ENCODE measurements at places on chromosomes 16 and 17. TPM values are rescaled to one million over a fixed set of nuclear protein-coding genes. Genes with fewer than 3 reads are reported as not detected.

DNA sequence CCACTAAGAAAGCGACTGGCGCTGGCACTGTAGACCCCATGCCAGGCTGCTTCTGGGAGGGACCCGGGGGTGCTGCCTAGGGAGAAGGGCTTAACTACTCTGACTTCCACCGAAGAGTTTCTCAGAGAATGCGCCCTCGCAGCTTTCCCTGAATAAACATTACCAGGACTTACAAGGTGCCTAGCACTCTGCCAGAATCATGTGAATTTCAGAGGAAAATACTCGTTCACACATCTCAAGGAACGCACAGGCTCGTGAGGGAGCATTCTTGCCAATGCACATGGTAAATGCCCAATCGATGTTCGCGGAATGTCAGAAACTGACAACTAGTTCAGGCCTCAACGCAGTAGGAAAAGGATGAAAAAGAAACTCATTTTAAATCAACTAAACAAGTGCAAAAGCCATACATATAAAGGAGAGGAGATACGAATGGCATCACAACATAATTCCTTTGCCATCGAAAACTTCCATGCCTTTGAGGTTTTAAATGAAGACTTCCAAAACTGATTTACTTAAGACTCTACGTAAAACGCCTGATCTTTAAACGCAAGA lies 999 bp downstream of the CMC2 start:
- peak; percentile 13 for DNase-seq
- no peaks in the 10 kb centered on the region for H3K36me3 ChIP-seq
- H3K27ac ChIP-seq = peak overlapping the region; percentile 95
- peak overlapping the region; percentile 96 for H3K4me3 ChIP-seq

- H3K27me3 ChIP-seq = no peaks in the 10 kb centered on the region
- no peaks in the 10 kb centered on the region for H3K4me1 ChIP-seq
- H3K4me3 ChIP-seq = no peak overlapping the region
- H3K27ac ChIP-seq = no peak overlapping the region
- no peak for DNase-seq
- H3K36me3 ChIP-seq = peaks cover 28% of the 10 kb centered on the region
Observed at GRCh38 chr17:152860-153420, 15.6 kb downstream of the SCGB1C2 start.

DNA sequence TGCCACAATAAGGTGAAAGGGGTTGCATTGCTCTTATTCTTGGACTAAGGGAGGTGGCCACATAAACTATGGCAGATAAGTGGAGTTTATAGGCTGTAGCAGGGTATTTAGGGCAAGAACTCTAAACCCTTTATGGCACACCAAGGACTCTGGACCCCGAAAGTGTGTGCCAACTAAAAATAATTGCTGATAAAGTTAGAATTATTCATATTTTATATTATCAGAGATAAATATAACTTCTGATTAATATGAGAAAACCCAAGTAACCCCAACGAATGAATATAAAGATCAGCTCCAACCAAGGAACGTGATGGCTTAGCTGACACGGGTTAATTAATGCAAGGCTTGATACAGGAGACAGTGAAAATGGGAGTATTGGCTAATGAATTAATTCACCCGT lies 8.8 kb upstream of the SDR42E1 start:
- H3K4me1 ChIP-seq = no peaks in the 10 kb centered on the region
- no peak overlapping the region for H3K27ac ChIP-seq
- no peaks in the 10 kb centered on the region for H3K27me3 ChIP-seq
- H3K36me3 ChIP-seq = no peaks in the 10 kb centered on the region
- H3K4me3 ChIP-seq = no peak overlapping the region

DNA sequence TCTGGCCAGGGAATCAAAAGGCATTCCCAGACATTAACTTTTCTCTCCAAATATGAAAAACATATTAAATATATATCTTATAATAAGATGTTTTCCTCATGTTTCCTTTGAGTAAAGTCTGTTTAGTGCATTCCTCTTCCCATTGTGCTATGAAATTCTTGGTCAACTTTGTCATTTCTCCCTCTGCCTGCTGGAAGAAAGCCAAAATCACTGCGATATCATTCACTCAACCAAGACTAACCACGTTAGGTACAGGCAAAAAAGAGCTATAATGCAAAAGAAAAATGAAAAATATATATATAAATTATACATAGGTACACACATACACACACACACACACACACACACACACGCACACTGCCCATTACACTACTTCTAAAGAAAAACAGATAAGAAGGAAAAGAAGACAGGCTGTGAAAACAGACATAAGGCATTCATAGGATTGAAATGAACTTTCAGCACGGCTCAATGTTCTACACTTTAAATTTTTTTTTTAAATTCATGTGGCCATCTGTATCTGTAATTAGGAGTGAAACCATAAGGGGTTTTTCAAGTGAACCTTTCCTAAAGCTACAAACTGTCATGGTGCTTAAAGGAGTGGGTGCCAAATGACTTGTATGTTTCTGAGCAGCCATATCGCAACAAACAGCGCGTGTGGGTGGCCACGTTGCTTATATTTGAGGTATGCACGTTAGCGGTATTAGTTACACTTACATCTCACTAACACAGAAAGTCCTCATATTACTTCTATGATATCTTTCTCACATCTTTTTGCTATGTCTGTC lies 71.6 kb upstream of the PSMD7 start:
- no peak overlapping the region for H3K27ac ChIP-seq
- no peaks in the 10 kb centered on the region for H3K36me3 ChIP-seq
- no peaks in the 10 kb centered on the region for H3K4me1 ChIP-seq
- no peak overlapping the region for H3K4me3 ChIP-seq
- DNase-seq = no peak

DNA sequence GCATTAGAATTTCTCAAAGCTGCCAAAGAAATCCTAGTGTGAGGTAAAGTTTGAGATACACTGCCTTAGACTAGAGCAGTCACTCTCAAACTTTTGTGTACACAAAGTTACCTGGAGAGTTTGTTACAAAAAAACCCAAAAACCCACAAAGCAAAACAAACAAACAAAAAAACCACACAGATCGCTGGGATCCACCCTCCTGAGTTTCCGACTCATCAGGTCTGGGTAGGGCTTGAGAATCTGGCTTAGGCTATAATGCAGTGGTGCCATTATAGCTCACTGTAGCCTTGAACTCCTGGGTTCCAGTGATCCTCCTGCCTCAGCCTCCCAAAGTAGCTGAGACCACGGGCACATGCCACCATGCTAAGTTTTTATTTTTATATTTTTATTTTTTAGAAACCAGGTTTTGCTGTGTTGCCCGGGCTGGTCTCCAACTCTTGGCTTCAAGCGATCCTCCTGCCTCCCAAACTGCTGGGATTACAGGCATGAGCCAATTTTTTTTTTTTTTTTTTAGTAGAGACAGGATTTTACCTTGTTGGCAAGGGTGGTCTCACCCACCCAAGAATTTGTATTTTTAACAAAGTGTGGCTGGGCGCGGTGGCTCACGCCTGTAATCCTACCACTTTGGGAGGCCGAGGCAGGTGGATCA lies 22.3 kb upstream of the SMG1 start:
- H3K27me3 ChIP-seq = no peaks in the 10 kb centered on the region
- no peak overlapping the region for H3K27ac ChIP-seq
- no peak for DNase-seq
- H3K36me3 ChIP-seq = no peaks in the 10 kb centered on the region
- H3K4me1 ChIP-seq = no peaks in the 10 kb centered on the region
- H3K4me3 ChIP-seq = no peak overlapping the region

DNA sequence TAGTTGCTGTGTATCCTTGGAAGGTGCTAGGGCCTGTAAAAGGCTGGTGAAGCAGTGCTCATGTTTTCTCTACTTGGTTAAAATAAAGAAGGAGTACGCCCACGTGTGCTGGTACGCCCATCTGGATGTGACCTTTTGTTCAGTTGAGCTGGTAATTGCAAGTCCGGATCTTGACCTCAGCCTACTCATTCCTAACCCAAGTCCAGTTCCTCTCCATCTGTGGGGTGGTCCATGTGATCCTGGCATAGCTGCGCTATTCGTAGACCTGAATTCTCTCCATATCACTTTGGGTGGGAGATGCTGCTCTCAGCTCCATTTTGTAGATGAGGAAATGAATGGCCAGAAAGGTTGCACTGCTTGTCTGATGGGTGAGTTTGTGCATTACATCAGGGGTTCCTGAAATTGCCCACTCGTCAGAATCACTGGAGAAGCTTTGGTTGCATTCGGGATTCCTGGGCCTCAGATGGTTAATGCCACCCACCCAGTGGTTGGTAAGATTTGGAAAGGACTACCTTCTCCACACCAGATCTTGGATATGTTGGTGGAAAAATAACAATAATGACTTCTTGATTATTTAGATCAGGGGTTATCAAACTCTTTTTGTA lies 328.8 kb downstream of the CPPED1 start:
- H3K4me1 ChIP-seq = no peaks in the 10 kb centered on the region
- no peak overlapping the region for H3K27ac ChIP-seq
- no peak overlapping the region for H3K4me3 ChIP-seq
- DNase-seq = no peak
- H3K36me3 ChIP-seq = no peaks in the 10 kb centered on the region

- H3K4me1 ChIP-seq = peaks cover 19% of the 10 kb centered on the region
- H3K27ac ChIP-seq = peak overlapping the region; percentile 47
- DNase-seq = no peak
- H3K27me3 ChIP-seq = no peaks in the 10 kb centered on the region
- H3K4me3 ChIP-seq = peak overlapping the region; percentile 9
Observed at GRCh38 chr16:75011634-75012307, 12.9 kb downstream of the ZNRF1 start.

DNA sequence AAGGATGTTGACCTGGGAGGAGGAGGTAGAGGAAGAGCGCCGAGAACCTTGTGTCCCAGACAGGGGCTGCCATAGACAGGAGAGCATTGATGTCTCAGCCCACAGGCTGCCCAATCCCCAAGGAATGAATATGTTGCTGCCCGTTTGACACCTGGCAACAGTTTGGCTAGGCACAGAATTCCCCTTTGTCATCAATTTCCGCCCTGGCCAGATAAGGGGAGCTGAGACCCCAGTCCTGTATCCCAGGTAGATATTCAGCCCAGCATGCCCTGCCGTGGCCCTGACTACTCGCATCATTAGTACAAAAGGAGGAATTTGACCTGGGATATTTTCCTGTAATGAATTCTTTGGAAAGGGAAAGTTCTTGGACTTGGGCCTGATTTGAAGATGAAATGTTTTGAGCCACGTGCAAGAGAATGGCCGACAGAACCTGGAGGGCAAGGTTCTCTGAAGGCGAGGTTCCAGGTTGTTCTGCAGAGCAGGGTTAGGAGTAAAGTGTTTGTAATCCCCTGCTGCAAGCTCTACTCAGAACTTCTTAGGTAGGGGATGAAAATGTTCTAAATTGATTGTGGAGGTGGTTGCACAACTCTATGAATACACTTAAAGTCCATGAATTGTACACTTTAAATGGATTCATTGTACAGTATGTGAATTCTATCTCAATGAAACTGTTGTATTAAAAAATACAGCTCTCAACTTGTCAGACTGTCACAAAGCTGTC lies 108.8 kb downstream of the SOCS1 start:
- peaks cover 23% of the 10 kb centered on the region for H3K4me1 ChIP-seq
- H3K27me3 ChIP-seq = no peaks in the 10 kb centered on the region
- no peaks in the 10 kb centered on the region for H3K36me3 ChIP-seq
- no peak for DNase-seq
- H3K4me3 ChIP-seq = no peak overlapping the region

GRCh38 chr16:30113711-30114333 lies 485 bp upstream of the GDPD3 start:
- H3K36me3 ChIP-seq = peaks cover 89% of the 10 kb centered on the region
- H3K4me3 ChIP-seq = no peak overlapping the region
- no peak overlapping the region for H3K27ac ChIP-seq
- H3K27me3 ChIP-seq = no peaks in the 10 kb centered on the region
- DNase-seq = no peak

- no peaks in the 10 kb centered on the region for H3K36me3 ChIP-seq
- no peak overlapping the region for H3K4me3 ChIP-seq
- H3K27me3 ChIP-seq = no peaks in the 10 kb centered on the region
- peaks cover 20% of the 10 kb centered on the region for H3K4me1 ChIP-seq
Observed at GRCh38 chr17:73228748-73229236, 32.9 kb downstream of the CPSF4L start.

DNA sequence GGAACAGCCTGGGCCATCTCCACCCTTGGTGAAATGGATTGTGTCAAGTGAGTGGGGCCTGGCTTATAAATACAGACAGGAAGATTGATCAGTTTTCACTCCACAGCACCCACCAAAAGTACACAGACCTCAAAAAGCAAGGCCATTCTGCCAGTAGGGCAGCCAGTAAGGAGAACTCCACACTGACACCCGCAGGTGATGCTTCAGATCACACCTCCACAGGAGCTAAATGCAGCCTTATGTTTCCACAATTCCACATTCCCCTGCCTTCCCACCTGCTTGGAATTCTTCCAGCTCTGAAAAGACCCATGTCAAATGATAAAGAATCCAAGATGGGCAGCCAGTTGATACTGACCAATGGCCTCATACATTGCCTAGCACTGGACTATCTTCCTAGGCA lies 191.1 kb downstream of the ZFHX3 start:
- no peaks in the 10 kb centered on the region for H3K27me3 ChIP-seq
- no peak overlapping the region for H3K4me3 ChIP-seq
- H3K36me3 ChIP-seq = no peaks in the 10 kb centered on the region
- DNase-seq = no peak
- H3K27ac ChIP-seq = no peak overlapping the region

DNA sequence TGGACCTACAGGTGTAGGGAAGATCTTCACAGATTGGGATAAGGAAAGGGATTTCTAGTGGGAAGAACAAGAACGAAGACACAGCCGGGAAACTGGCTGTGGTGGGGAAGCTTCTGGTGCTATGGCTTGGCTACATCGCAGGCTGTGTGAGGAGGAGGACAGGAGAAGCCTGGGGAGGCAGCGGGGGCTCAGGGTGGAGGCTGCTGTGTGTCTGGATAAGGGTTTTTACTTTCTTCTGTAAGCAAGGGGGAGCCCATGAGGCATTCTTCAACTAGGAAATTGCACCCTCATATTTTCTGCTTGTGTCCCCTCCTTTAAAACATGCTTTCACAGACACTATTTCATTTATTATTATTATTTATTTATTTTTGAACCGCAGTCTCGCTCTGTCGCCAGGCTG lies 2.9 kb upstream of the RHBDF2 start:
- no peak for DNase-seq
- H3K36me3 ChIP-seq = no peaks in the 10 kb centered on the region
- H3K27me3 ChIP-seq = no peaks in the 10 kb centered on the region
- H3K4me3 ChIP-seq = no peak overlapping the region
- no peak overlapping the region for H3K27ac ChIP-seq
- H3K4me1 ChIP-seq = peaks cover 24% of the 10 kb centered on the region

Gene NPIPB2
- 4.0 TPM for polyA plus RNA-seq

Gene CDIP1
- 33.3 TPM for polyA plus RNA-seq

Gene CNGB1
- not detected for polyA plus RNA-seq

Gene EVI2A
- 2.5 TPM for polyA plus RNA-seq
